Stimulated activated CD8-positive, alpha-beta memory T cell treated with anti-CD3 and anti-CD28 coated beads, Interleukin-2, amount 100 ng/mL, for 48 hours (primary cell): ENCODE measurements at places on chromosomes 12 and 14.

DNA sequence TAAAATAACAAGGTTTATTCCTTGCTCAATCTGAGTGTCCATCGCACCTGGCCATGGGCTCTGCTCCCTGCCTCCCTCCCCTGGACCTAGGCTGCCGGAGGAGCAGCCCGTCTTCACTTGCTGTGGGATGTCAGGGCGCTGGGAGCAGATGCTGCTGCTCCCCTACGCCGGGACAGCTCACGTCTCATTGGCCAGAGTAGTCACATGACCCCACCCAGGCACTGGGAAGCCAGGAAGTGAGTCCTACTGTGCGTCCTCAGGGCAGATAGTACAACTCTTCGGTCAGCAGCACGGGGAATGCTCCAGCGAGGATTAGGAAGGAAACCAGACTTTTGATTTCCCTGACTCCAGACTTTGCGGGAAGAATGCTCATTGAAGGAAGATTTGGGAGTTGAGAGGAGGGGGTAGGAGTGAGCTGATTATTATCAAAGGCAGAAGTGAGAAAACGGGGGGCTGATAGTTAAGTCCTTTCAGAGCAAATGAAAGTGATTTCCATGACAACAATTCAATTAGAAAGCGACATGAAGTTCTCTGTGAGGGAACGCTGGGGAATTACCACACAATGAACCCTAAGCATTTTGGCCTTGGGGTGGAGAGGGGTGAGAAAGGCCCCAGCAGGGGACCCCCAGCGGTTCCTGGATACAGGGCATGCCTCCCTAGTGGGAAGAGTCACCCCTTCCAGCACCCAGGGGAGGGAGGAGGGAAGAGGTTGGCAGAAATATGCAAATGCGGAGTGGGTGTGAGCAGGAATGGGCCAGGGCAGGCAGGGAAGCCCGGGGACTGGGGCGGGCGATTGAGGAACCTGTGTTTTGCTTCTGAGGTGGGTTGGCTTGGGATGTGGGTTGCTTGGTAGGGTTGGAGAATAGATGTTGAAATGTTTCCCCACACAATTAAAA, 215.5 kb downstream of the AACS start:
- DNase-seq = no peak

- no peak for DNase-seq
Measured at GRCh38 chr14:44989497-44990440, 27.8 kb downstream of the TOGARAM1 start.

DNA sequence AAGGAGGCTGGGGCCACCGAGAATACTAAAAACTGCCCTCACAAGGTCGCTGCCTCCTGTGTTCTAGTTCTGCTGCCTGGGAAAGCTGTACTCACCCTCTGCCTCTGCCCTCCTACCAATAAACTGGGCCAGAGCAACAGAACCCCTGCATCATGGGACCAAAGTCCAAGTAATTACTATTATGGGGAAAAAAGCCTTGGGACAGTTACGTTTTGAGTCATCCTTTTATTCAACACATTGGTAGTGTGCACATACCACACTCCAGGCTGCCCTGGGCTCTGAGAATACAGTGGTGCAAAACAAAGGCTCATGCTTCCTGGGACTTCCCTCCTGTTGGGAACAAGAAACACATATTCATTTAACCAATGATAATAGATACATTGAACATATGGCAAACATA, 49.0 kb downstream of the CACNA1C start:
- DNase-seq = no peak

GRCh38 chr14:70027785-70028428, 148.7 kb downstream of the SMOC1 start:
- DNase-seq = peak; percentile 57

- DNase-seq = no peak
Measured at GRCh38 chr12:108896336-108896735, 16.4 kb downstream of the DAO start.

DNA sequence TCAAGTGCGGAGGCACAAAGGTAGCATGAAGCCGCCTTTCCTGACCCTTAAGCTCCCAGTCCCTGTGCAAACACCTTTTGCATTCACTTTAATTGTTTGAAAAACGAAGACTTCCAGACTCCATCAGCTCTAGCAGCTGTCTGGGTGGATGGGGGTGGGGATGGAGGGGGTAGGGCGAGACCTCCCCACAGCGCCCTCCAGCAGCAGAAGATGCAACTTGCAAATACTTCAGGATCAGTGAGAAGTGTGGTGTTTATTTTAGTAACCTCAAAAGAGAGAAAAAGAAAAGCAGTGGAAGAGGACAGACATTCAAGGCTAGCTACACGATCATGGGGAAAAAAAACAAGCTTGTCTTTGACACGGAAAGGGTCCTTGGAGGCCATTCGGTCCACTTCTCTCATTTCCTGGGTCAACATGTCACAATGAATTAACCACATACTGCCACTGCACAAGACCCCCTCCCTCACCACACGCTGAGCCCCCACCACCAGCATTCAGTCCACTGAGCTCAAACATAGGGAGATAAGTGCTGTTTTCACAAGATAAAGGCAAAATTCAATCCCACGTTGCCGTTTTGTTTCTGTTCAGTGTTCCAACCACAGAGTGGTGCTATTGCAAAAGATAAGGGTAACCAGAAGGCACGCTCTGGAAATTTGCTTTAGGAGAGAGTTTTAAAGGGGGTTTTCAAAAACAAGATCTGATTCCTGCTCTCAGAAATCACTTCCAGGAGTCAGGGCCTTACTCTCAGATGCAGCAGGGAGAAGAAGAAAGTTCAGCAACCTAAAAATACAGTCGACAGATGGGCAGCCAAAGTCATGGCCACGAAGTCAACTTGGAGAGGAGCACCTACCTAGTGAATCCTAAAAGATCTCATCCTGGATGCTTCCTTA, 3.3 kb upstream of the NTF3 start:
- no peak for DNase-seq

- no peak for DNase-seq
Measured at GRCh38 chr12:5177731-5178130, 134.1 kb downstream of the KCNA5 start.
